ENCODE measurements at places on chromosomes 16 and 17.

DNA sequence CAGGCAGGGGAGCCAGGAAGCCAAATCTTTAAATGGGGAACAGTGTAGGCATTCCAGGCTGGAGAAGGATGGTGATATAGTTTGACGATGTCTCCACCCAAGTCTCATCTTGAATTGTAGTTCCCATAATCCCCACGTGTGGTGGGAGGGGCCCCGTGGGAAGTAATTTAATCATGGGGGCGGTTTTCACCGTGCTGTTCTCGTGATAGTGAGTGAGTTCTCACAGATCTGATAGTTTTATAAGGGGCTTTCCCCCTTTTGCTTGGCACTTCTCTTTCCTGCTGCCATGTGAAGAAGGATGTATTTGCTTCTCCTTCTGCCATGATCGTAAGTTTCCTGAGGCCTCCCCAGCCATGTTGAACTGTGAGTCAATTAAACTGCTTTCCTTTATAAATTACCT is 28.8 kb downstream of the GINS3 start:
- DNase-seq: no peak

GRCh38 chr17:67017910-67018309 is 26.4 kb upstream of the CACNG1 start:
- DNase-seq: no peak

- no peak for DNase-seq
Observed at GRCh38 chr17:13537871-13538643, 63.7 kb downstream of the HS3ST3A1 start.

DNA sequence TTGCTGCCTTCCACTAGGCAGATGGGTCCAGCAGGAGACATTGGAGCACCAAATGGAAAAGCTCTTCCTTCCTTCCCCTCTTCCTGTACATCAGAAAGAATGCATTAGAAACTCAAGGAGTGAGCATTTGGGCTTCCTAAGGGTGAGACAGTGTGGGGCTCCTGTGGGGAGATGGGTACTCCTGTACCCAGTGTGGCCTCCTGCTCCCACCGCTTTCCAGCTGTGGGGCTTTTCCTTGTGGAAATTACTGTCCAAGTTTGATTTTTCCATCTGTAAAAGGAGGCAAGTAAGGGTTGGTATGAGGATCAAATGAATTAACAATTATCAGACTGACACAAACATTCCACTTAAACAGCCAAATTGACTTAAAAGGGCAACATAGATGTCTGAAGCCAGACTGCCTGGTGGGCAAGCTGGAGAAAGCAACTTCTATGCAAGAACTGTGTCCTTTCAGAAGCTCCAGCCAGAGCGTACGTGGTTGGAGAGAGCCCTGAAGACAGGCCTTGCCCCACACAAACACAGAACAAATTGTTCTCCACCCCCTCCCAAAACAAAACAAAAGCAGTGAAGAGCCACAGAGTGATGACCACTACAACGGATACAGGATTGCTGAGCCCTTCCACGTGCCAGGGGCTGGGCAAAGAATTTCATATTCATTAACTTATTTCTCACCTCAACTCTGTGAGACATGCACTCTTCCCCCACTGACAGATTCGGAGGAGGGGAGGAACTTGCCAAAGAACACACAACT is 23.1 kb upstream of the ALDH3A1 start:
- no peak for DNase-seq

GRCh38 chr17:72338847-72339790 is 218.3 kb downstream of the SOX9 start:
- no peak for DNase-seq

DNA sequence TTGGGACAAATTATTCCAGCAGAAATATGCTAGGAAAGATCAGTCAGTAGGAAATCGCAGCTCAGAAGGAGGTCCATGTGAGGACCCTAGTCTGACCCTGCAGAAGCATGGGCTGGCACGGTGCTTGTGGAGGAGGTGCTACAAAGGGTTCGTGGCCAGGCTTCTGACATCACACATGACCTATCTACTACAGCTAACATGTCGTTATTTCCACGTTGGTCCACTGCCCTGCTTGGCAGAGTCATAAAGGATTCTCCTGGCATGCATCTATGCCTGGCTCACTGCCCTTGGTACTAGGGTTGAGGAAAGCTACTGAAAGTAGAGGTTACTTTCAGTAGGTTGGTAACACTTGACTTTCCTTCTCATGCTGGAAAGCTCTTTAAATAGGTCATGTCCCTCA is 118.1 kb upstream of the SHISA6 start:
- DNase-seq: no peak

GRCh38 chr17:74280093-74280513 is 6.1 kb downstream of the DNAI2 start:
- peak; percentile 63 for DNase-seq

GRCh38 chr17:7549401-7550055 is 670 bp downstream of the TNFSF12 start:
- DNase-seq: peak; percentile 66

DNA sequence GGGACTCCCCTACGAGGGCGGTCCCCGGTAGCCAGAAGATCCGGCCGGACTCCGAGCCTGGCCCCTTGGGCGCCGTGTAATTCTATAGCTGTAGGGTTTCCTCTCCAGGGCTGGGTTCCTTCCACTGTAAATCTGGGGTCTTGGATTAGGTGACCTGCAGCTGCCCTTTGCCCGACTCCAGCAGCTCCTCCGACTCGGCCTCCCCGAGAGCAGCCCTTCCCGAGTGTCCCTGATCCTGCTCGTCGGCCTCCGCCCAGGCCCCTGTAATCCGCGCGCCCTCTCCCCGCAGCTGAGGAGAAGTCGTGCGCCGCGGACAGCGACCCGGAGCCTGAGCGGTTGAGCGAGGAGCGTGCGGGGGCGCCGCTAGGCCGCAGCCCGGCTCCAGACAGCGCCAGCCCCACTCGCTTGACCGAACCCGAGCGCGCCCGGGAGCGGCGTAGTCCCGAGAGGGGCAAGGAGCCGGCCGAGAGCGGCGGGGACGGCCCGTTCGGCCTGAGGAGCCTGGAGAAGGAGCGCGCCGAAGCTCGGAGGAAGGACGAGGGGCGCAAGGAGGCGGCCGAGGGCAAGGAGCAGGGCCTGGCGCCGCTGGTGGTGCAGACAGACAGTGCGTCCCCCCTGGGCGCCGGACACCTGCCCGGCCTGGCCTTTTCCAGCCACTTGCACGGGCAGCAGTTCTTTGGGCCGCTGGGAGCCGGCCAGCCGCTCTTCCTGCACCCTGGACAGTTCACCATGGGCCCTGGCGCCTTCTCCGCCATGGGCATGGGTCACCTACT is 5.5 kb downstream of the TBX2 start:
- no peak for DNase-seq

- no peak for DNase-seq
Observed at GRCh38 chr17:19492141-19492540, 41.5 kb upstream of the SLC47A1 start.

DNA sequence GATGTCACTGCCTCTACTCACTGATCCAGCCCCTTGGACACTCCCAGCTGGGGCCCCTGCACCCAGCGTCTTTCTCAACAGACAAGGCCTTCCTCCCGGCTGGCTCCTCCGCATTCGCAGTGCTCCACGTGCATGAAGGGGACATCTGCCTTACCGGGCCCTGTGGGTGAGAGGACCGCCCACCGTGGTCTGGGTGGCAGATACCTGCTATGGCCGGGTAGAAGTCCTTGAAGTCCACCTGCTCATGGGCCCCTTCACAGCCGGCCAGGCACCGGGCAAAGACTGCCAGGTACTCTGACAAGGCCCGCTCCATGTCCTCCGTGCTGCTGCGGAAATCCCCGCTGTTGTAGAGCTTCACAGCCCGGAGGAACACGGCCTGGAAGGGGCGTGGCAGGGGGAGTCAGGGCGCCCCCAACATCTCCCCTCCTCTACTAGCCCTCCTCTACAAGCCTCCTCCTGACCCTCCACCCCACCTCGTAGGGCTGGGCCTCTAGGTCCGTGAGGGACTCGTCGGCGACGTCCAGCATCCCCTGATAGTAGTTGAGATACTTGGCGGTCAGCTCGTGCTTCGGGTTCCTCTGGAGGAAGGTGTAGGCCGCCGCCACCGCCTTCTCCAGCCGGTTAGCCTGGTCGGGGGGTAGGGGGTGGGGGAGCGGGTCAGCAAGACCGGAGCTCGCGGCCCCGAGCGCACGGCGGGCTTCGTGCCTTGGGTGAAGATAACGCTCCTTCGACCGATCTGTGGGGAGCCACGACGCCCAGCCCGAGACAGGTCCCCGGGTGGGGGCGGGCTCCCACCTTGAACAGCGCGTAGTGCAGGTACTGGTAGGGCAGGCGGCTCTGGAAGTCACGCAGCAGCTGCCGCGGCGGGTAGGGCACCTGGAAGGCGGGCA is 845 bp downstream of the P3H4 start:
- no peak for DNase-seq

- no peak for DNase-seq
Observed at GRCh38 chr16:85806539-85806938, 7.0 kb downstream of the COX4I1 start.

DNA sequence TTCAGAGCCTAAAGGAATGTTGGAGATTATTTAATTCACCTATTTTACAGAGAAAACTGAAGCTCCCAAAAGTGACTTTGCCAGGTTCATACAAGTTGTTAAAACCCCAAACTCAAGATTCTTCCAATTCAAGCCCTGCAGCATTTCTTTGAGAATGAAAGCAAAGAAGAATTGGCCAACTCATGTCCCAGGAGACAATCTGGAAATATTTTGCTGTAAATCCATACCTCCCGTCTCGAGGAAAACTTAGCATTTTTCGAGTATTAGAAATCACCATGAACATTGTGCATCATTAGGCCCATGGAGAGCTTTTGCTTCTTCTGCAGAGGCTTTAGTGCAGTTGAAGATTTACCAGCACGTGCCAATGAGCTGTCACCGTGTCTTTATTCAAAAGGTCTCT is 176.4 kb upstream of the KCNJ16 start:
- no peak for DNase-seq

- no peak for DNase-seq
Observed at GRCh38 chr16:68070806-68071517, 14.2 kb upstream of the NFATC3 start.

All from activated T-cell treated with anti-CD3 and anti-CD28 coated beads, Interleukin-2, amount 50 U/mL, for 48 hours (primary cell).